ENCODE measurements at places on chromosomes 1 and 21.

GRCh38 chr1:205504311-205505075 lies at the start of gene CDK18:
Gene CDK18, plus strand, starts transcription at chr1:205504669. Its CDS starts 18,499 bp downstream, at chr1:205523168.
- DNase-seq = no peak

DNA sequence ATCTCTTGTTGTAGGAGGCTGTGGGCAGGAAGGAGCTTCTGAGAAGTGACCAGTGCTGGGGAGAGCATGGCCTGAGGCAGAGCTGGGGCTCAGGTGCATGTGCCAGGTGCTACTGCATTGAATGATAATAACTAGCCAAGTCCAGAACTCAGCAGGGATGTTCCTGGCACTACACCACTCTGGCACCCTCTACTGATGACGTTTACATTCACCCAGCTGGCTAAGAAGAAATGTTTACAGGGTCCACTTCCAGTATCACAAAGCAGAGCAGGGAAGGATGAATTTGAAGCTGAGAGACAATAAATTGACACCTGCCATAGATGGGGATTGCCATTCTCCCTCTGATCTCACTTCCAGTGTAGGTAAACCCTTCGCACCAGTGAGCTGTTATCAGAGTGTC lies 411.8 kb downstream of the SETD4 start:
- DNase-seq = no peak

GRCh38 chr1:47725511-47725991 lies 271.6 kb downstream of the TRABD2B start:
- no peak for DNase-seq

GRCh38 chr1:54875000-54875399 lies 12.0 kb downstream of the DHCR24 start:
- DNase-seq = no peak

DNA sequence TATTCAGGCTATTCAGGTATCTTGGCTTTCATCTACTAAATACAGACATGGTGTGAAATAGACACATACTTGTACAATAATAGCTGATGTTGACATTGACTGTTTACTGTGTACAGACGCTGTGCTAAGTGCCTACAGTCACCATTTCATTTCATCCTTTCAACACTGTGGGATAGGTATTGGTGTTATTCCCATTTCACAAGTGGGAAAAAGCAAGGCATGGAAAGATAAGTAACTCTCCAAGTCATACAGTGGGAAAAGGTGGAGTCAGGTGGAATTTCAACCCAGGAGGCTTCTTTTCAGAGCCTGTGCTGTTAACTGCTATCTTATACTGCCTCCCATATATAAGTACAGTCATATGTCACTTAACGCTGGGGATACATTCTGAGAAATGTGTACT lies 49.6 kb upstream of the ATP1A1 start:
- no peak for DNase-seq

DNA sequence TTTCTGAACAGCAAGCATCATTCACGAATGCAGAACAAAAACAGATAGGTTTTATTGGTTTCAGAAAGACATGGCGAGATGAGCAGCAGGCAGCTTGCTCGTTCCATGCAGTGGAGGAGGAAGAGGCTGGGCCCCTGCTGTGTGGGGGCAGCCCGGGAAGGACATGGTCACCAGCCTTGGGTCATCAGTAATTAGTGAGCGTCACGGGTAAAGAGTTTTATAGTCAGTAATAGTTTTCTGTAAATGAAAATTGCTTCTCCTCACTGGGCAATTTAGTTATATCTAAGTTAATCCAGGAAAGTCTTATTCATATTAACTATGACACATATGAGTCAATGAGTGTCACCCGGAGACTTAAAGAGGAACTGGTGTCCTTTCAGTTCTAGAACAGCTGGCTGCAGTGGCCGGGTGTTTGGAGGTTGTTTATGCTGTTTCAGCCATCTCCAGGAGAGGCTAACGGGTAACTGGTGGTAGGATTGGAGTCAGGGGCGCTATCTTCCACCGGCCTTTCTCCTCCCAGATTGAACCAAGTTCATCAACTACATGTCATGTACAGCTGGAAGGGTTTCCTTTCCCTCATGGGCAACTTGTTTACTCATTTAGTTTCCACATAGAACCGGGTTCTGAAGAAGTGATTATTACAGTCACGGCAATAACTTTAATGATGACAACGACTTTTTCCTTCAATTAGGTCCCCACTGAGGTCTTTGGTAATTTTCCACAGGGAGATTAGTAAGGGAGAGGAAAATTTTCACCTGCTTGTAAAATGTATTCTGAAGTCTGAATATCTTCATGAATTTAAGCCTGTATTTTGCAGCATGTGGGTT lies 34.6 kb upstream of the SLC45A1 start:
- no peak for DNase-seq

DNA sequence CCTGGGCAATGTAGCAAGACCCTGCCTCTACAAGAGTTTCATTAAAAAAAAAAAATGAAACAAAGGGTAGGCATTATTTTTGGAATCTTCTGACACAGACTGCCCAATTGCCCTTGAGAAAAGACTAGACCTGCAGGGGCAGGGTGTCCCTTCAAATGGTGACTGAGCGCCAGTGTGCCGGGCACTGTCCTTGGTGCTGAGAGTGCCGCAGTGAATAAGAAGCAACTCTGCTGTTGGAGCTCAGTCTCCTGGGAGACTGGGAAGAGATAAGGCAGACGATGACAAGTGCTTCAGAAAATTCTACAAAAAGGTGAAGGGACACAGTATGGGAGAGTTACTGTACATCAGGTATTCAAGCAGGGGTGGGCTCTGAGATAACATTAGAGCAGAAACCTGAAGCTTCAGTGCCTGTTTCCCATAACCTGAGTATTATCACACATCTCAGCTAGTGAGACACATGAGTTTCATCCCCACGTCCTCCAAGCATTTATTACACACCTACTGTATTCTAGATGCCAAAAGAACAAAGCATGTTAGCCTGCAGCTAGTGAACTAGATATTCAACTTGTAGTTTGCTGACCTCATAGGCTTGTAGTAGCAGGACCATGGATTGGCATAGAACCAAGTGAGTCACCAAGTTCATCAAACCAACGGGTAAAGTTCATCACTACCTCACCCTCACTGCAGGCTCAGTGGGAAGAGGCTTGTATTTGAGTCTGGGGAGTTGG lies 18.4 kb upstream of the RPL11 start:
- no peak for DNase-seq

GRCh38 chr1:65813956-65814355 lies 21.3 kb downstream of the PDE4B start:
- DNase-seq = no peak

GRCh38 chr1:17653728-17654351 lies 101.3 kb upstream of the ACTL8 start:
- DNase-seq = no peak

- no peak for DNase-seq
These were observed 54.3 kb upstream of the GOLT1A start for GRCh38 chr1:204268101-204268500.

DNA sequence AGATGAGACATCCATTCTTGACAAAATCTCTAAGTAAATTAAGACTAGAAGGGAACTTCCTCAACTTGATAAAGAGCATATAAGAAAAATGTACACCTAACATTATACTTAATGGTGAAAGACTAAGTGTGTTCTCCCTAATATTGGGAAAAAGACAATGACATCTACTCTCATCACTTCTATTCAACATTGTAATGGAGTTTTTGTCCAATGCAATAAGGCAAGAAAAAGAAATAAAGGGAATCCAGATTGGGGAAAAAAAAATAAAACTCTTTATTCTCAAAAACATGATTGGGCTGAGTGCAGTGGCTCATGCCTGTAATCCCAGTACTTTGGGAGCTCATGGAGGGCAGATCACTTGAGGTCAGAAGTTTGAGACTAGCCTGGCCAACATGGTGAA lies 131.1 kb upstream of the JUN start:
- no peak for DNase-seq

GRCh38 chr1:7299329-7299799 lies 471.7 kb upstream of the VAMP3 start:
- DNase-seq = no peak

GRCh38 chr1:227486559-227486958 lies 76.8 kb upstream of the ZNF678 start:
- no peak for DNase-seq

DNA sequence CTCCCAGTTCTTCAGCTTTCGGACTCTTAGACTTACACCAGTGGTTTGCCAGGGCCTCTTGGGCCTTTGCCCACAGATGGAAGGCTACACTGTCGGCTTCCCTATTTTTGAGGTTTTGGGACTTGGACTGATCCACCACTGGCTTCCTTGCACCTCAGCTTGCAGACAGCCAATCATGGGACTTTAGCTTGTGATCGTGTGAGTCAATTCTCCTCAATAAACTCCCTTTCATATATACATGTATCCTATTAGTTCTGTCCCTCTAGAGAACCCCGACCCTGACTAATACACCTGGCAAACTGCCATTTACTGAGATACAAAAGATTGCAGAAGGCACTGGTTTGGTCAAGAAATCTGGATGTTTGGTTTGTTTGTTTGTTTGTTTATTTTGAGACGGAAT lies 6.4 kb upstream of the RAB4A start:
- DNase-seq = no peak

- no peak for DNase-seq
These were observed 6.8 kb downstream of the ARV1 start for GRCh38 chr1:230985711-230986110.

- DNase-seq = no peak
These were observed 3.6 kb downstream of the CENPS start for GRCh38 chr1:10433790-10434189.

DNA sequence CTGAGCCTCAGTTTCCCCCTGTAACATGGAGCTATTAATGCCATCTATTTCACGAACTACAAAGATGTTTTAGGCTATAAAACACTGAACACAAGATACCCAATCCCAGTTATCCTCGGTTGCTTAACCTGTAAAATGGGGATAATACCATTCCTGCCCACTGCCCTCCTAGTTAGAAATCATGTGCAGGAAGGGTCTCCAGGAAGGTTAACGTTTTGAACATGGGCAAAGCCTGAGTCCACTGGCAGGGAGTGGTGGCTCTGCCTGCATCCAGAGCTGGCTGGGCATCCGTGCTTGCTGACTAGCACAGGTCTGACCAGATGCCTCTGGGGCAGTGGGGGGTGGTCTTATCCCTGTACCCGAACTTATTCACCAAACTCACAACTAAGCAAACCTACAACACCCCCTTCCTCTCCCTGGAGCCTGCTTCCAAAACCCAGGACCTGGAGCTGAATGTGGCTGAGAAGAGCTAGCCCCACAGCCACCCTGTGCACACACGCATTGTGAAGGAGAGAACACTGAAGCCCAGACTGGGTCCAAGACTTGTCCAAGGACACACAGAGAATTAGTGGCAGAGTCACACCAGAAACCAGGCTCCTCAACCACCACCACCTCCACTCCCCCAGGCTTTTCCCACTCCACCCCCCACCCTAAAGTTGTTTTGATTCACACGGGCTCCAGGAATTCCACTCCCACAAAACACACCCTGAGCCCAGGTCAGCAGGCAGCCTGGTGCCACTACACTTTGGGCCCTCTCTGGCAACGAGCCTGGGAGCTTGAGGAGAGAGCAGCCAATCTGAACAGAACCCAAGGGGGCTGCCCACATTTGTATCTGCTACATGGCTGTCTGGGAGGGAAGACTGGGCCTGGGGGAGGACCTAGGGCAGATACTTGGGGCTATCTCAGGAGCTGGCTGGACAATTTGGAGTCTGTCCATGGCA lies 1.6 kb downstream of the E2F2 start:
- DNase-seq = no peak

GRCh38 chr1:41696381-41696780 lies 211.9 kb upstream of the EDN2 start:
- DNase-seq = no peak

DNA sequence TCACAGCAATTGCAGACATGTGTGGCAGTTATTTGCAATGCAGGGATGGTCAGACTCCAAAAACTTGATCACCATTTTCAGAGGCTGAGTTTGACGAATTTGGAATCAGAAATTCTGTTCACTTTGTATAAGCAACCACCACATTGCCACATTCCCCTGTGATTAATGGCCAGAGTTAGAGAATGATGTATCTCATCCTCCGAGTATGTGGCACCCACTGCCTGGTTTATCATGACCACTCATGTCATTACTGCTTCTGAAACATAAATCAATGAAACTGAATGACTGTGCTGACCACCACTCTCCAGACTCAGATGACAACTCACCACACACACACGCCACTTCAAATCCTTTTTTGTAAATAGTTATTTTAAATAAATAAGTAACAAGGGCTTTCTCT lies 66.6 kb upstream of the CACHD1 start:
- DNase-seq = no peak

GRCh38 chr1:70977575-70977974 lies 70.0 kb downstream of the PTGER3 start:
- no peak for DNase-seq

DNA sequence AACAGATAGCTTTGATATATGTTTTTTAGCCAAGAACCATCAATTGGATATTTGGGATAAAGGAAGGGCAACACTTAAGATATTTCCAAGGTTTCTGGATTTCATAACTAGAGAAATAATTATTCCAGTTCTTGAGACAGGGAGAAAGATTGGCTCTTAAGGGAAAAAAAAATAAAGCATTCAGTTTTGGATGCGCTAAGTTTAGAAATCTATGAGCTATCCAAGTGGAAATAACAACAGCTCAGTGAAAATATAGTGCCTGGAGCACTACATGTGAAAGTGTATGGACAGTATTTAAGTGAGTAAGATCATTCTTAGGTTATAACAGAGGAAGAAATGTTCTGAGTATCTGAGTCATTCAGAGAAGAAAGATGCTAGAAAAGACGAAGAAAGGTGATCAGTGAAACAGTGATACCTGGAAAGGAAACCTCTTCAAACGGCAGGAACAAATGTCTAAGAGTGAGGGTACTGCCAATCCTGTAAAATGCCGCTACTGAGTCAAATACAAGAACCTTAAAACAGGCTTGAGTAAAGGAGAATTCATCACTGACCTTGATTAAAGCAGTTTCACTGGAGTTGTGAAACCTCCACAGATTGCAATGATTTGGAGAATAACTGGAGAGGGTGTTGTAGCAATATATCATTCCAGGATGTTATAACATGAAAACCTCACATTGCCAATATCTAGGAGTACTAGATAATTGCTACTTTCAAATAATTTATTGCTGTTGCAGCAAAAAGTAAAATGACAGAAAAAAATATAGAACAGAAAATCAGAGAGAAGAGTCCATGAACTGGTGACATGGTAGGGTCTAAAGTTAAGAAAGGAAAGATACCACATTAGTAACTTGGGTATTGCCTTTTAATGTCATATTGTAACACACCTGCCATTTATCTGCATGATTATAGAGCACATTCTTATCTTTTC lies 482.1 kb upstream of the RGS18 start:
- DNase-seq = no peak
